ENCODE measurements at places on chromosomes 12 and 14. TPM values are rescaled to one million over a fixed set of nuclear protein-coding genes. Genes with fewer than 3 reads are reported as not detected.

The SDR39U1 gene
- total RNA-seq, result 31.5 TPM

The KLRC3 gene
- not detected for total RNA-seq

The PPFIBP1 gene
- total RNA-seq, result 34.6 TPM

The SMIM41 gene
- total RNA-seq, result not detected

- no peaks in the 10 kb centered on the region for H3K4me1 ChIP-seq
- no peak overlapping the region for H3K27ac ChIP-seq
- H3K27me3 ChIP-seq, result no peaks in the 10 kb centered on the region
Measured at GRCh38 chr12:86711731-86712130, 455.5 kb upstream of the MGAT4C start.

DNA sequence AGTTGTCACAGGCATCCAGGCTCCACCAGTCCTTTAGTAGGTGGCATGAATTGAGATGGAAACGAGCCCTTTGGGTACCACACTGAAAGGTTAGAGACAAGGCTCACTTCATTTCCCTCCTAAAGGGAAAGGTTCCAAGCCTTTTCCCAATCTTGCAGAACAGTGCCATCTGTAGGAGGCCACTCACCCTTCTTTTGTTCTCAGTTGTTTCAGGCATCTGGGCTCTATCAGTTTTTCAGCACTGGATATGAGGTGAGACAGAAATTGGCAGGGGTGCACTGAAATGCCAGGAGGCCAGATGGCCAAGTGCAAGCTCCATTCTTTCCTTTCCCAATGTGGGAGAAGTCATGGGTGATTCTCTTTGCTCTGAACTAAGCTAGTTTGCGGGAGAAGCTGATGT, 15.2 kb downstream of the FBXO33 start:
- no peak overlapping the region for H3K4me3 ChIP-seq
- H3K27ac ChIP-seq, result no peak overlapping the region
- no peaks in the 10 kb centered on the region for H3K36me3 ChIP-seq
- no peak for DNase-seq
- no peaks in the 10 kb centered on the region for H3K27me3 ChIP-seq
- no peaks in the 10 kb centered on the region for H3K4me1 ChIP-seq

- H3K4me1 ChIP-seq, result no peaks in the 10 kb centered on the region
- H3K36me3 ChIP-seq, result no peaks in the 10 kb centered on the region
- DNase-seq, result no peak
- no peak overlapping the region for H3K27ac ChIP-seq
- no peak overlapping the region for H3K4me3 ChIP-seq
Measured at GRCh38 chr12:131643631-131644452, 67.0 kb upstream of the SFSWAP start.

GRCh38 chr12:7605900-7606465, 59.7 kb downstream of the APOBEC1 start:
- no peaks in the 10 kb centered on the region for H3K4me1 ChIP-seq
- H3K36me3 ChIP-seq, result no peaks in the 10 kb centered on the region
- H3K27ac ChIP-seq, result no peak overlapping the region
- no peak for DNase-seq

GRCh38 chr12:13154027-13154538, 42.4 kb upstream of the EMP1 start:
- H3K4me1 ChIP-seq, result no peaks in the 10 kb centered on the region
- no peak overlapping the region for H3K27ac ChIP-seq
- H3K36me3 ChIP-seq, result no peaks in the 10 kb centered on the region

GRCh38 chr12:63792338-63792737, 12.6 kb downstream of the RXYLT1 start:
- H3K27ac ChIP-seq, result no peak overlapping the region
- no peaks in the 10 kb centered on the region for H3K36me3 ChIP-seq
- H3K4me1 ChIP-seq, result no peaks in the 10 kb centered on the region
- no peak for DNase-seq

GRCh38 chr12:22881878-22882385, 257.0 kb downstream of the ETNK1 start:
- H3K4me3 ChIP-seq, result no peak overlapping the region
- no peak for DNase-seq
- H3K4me1 ChIP-seq, result no peaks in the 10 kb centered on the region
- H3K36me3 ChIP-seq, result no peaks in the 10 kb centered on the region

DNA sequence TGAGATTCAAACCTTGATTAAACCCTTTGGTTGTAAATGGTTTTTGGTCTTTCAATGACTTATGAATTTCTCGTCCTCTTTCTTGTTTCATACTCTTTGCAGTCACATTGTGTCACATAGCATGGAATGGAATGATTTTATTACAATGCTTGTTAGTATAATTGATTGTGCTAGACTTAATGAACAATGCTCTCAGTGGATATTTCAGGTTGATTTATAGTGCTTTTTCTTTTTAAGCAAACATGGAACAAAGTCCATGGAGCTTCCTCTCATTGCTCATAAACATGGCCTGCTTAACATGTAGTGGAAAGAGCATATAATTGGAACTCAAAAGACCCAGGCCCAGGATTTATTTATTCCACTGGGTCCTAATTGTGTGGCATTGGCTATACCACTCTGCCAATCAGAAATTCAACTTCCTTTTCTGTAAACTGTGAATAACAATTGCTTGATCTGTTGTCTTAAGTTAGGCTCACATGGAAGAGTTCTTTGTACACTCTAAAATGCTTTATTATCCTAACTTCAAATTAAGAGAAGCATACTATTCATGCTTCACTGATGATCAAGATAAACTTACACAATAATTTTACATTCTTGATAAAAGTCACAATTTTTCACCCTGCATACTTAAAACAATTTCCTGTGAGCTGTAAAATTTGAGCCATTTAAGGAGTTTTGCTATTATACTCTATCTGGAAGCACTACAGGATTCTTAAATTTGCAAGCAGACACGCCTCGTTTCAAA, 370.5 kb upstream of the PDE3A start:
- H3K27ac ChIP-seq, result no peak overlapping the region
- no peak for DNase-seq
- H3K36me3 ChIP-seq, result no peaks in the 10 kb centered on the region
- no peaks in the 10 kb centered on the region for H3K27me3 ChIP-seq
- no peak overlapping the region for H3K4me3 ChIP-seq
- H3K4me1 ChIP-seq, result peaks cover 7% of the 10 kb centered on the region

All from pancreas (tissue), 10 donors.